ENCODE measurements at places on chromosomes 11 and 22.

GRCh38 chr11:65150509-65151299 is 16.4 kb upstream of the SYVN1 start:
- peak; percentile 94 for DNase-seq

GRCh38 chr11:17554487-17554886 is 7.4 kb downstream of the OTOG start:
- no peak for DNase-seq

DNA sequence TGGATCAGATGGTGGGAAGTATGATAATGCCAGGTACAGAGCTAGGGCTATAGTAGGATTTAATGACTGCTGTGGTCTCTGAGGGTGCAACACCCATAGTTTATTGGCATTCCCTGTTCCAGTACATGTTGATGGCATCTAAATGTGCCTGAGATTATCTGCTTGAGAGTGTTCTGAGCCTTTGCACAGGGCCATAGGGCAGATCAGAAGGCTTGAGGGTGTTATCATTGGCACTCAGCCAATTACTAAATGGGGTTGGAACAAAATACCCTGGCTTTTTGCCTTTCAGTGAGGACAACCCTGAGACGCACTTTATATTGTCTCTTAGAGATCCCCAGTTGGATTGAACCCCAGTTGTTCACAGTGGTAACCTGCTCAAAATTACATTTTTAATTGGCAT is 6.7 kb downstream of the SLC5A12 start:
- DNase-seq = no peak

DNA sequence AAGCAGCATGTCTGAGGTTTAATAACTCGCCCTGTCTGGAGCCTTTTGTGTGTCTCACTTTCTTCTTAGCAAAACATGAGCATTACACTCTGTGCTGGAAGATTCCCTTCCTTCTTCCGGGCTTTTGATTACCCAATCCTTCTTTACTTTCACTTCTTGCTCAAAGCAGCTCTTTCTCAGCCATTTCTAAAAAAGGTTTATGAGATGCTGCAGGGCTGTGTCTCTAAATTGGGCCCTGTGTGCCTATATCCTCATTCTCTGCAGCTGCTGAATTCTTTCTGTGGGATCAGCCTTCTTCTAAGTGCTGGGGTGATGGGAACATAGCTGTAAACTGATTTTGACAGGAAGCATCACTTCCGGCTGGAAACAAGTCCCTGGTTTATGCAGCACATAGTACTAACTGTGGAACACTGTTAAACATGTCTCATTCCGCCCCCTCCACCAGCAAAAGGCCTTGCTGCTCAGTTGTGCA is 71.8 kb downstream of the PIWIL4 start:
- DNase-seq = no peak

GRCh38 chr11:132289590-132290256 is 919.3 kb downstream of the NTM start:
- no peak for DNase-seq

- DNase-seq = no peak
Observed at GRCh38 chr22:42801252-42802080, 55.6 kb downstream of the ARFGAP3 start.

DNA sequence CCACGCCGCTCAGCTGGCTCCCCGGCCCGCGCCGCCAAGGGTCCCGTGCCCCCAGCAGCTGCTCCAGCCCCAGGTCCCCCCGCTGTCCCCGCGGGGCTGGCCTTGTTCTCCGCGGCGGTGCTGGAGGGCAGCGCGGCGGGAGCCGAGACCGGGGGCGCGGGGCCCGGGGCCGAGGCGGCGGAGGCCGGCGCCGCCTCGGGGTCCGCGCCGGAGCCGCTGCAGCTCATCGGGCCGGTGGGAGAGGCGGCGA is 128 bp downstream of the TAF10 start:
- DNase-seq = no peak

GRCh38 chr11:17633279-17633986 is 85.9 kb upstream of the MYOD1 start:
- DNase-seq = no peak

- DNase-seq = no peak
Observed at GRCh38 chr22:38214302-38215056, 12.7 kb downstream of the MAFF start.

DNA sequence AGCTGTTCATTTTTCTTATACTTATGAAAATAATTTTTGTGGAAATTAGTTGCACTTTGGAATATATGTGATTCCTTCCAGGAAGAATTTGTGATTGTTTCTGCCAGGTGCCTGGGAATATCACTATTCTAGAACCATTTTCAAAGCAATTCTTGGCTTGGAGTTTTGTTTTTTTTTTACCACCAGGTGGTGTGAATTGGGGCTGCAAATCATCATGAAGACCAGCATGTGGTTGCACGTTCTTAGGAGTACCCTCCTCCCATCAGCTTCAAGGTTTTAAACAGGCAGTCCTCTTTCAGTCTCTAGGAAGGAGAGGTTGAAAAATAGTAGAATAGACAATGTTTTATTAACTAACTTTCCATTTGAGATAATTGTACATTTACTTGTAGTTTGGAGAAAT is 25.9 kb downstream of the USP47 start:
- no peak for DNase-seq

- DNase-seq = no peak
Observed at GRCh38 chr11:2301631-2302305, at the start of the genes C11orf21 and TSPAN32. C11orf21 (minus strand) TSS chr11:2301918; CDS start chr11:2301808, 110 bp downstream. TSPAN32 (plus strand) TSS chr11:2302013; CDS start chr11:2302150, 137 bp downstream.

DNA sequence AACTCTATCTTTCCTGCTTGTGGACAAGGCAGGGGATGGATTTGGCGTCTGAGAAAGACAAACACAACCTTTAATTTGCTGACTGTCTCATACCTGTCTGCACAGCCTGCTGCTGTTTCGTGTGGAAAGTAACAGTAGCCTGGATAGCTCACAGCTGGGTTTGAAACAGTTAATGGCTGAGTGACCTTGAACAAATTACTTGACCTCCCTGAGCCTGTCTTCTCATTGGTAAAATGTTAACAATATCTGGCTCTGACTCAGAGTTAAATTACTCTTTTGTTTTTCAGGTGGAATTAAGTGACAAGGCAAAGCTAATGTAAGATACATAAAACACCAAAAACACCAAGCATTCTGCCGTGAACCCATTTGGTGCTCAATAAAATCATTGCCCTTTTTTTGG is 41.1 kb upstream of the ADA2 start:
- DNase-seq = no peak

DNA sequence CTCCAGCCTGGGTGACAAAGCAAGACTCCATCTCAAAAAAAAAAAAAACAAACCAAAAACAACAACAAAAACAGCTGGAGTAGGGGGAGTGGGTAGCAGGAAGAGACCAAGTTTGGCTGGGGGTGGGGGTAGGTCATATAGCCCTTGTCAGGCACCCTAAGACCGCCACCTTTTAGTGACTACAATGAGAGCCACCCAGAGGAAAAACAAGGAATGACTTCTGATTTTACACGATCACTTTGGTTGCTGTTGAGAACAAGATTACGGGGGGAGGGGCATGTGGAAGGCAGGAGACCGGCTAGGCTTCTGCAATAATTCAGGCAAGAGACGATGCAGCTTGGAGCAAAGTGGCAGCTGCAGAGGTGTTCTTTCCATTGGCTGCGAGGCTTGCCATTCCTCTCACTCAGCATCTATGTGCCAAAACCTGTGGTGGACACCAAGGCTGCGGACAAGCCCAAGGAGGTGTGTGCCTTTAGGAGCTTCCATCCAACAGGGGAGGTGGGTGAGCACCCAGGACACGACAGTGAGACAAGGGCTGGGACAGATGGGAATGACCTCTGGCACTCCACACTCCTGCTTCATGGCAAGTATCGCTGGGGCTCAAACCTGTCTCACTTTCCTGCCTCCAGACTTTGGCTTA is 1.7 kb downstream of the RPS19BP1 start:
- no peak for DNase-seq

DNA sequence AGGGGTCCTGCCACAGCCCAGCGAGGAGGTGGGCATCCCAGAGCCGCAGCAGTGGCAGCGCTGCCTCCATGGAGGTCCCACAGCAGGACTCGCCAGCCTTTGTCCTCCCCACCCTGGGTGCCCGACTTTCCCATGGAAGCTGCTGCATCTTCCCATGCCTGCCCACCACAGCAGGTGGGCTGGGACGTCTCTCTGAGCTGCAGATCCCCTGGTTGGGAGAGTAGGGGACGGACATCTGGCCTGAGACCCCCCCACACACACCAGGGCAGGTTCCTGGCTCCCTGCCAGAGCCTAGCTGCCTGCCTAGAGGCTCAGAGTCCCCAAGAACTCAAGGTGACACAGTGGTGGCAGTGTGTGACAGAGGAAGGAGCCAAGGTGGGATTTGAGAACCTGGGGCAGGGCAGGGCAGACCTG is 21.5 kb upstream of the PRR5 start:
- DNase-seq = no peak

GRCh38 chr11:81658722-81659121 is 1074.9 kb downstream of the FAM181B start:
- peak; percentile 18 for DNase-seq

- DNase-seq = no peak
Observed at GRCh38 chr11:69145050-69145380, 10.7 kb upstream of the SMIM38 start.

- no peak for DNase-seq
Observed at GRCh38 chr22:49415151-49415951, 412.3 kb downstream of the BRD1 start.

- no peak for DNase-seq
Observed at GRCh38 chr11:32414925-32415324, 20.4 kb downstream of the WT1 start.

DNA sequence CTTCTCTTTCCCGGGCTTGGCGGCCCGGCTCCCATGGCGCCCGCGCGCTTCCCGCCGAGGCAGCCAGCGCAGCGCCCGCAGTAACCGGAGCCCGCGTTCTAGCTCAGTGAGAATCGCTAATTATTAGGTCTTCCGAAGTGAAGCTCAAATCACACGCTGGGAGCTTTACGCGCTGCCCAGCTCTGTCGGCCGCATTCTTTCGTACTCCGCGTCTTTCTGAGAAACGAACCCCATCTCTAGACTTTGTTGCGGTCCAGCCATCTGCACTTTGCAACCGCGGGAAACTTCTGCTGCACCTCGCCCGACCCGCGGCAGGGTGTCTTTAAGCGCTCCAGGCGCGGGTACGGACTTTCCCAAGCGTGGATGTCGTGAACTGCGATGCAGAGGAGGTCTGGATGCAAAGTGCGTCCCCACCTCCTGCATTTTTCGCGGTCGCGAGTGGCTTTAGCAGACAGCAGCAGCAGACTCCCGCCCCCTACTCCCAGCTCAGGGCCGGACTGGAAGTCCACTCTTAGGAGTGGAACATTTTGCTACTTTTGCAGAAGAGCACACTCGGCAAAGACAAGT is 6.0 kb upstream of the PAX6 start:
- no peak for DNase-seq

DNA sequence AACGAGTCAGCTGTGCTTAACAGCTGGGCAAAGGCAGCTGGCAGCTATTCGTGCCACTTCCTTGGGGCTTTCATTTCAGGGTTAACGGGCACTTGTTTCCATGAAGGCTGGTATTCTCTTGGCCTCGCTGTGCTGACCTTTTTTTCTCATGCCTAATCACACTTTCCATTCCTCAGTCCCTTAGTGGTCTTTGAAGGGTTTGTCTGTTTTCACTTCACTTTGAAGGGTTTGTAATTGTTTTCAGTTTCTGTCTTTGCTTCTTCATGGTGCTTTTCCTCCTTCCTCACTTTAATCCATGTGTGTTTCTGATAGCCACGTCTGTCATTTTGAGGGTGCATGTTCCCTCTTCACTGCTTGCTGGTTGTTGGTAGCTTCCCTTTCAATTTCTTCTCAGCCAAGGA is 24.6 kb downstream of the PPIL2 start:
- DNase-seq = no peak

GRCh38 chr22:38040953-38041759 is 16.0 kb upstream of the PICK1 start:
- no peak for DNase-seq

DNA sequence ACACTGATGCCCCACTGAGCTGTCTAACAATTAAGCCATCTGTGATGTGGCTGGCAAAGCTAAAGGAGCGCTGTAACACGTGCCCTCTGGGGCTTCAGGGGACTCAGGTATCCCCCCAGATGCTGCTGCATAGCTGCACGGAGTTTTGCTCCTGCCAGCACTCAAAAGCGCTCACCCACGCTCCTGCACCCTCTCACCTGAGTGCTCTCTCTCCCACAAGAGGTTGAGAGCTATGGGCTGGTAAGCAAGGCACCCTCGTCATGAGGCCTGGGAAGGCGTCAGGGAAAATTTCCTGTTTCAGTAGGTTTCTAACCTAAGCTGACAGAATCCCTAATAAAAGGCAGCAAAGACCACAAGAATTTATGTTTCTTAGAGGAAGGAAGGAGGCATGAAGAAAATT is 850.3 kb downstream of the OPCML start:
- DNase-seq = no peak

DNA sequence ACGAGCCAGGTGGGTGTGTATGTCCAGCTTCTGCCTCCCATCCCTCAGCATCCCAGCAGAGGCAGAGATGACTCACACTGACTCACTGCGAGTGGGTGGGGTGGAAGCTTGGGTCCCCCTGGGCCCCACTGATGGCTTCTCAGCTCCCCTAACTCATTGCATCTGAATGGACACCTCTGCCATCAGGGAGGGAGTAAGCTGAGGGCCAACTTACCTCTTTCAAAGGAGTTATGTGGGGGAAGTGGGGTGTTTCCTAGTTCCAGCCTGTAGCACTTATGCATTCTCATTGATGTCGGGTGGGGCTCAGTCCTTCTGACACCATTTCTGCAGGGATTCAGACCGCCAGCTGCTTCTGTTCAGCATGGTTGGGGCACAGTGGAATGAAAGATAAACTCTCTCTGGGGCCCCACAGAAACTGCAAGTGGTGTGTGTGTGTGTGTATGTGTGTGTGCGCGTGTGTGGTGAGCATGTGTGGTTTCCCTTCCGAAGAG is 1425.8 kb downstream of the TBC1D22A start:
- DNase-seq = no peak

DNA sequence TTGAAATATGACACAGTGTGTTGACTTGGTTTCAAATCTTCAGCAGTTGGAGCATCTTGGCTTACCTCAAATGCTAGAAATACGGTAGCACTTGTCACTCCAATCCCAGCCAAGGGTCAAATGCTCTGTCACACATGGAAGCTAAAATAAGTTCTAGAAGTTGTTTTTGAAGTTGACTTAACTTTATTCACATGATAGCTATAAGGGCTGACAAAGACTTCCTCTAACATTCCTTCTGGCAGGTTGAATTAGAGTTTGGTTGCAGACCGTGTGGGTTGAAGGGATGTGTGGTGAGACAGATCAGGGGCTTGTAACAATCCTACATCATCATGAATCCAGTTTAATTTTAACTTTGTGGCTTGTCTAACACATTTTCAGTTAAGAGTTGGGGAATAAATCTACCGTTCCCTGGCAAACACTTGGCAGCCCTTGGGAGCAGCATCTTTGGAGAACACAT is 4.6 kb downstream of the SLN start:
- no peak for DNase-seq

DNA sequence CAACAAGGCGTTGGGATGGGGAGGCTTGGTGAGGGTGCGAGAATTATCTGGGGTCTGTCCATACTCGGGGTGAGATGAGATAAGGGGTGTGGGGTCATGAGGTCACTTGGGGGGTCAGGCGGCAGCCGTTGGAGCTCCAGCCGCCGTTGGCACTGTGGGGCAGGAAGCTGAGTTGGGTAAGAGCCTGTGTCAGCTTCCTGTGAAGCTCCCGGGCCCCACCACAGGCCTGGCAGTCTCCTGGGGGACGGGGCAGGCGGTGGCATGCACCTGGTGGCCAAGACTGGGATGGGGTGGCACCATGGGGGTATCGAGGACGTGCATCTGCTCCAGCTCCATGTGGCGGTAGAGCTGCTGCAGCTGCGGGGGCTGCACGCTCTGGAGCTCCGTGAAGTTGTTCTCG is 7.1 kb upstream of the MYBPC3 start:
- DNase-seq = no peak

Measured in LoVo (cell line).